ENCODE measurements at places on chromosomes 3 and 15.

DNA sequence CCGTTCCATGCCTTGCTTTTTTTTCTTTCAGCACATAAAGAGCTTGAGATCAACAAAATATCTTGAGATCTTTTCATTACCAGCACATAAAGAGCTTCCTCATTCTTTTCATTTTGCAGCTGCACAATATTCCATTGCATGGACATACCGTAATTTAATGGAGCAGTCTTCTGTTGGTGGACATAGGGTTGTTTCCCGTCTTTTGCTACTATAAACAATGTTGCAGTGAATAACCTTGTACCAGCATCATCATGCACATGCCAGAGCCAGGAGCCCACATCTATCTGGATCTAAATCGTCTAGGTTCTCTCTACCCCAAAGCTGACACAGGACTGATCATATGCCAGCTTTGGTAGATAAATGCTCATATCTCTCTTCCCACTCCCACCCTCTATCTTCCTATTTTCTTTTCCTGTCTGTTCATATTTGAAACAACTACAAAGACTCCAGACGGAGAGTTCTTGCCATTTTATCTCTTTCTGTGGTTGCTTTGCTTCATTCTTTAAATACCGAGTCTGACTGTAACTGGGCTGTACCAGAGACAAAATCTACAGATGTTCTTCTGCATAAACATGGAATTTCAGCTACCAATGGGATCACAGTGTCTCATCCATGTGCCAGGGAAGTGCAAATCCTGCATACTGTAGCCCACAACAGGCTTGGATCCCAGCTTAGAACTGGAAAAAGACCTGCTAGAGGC lies 47.1 kb upstream of the AKAP13 start:
- no peak for DNase-seq

DNA sequence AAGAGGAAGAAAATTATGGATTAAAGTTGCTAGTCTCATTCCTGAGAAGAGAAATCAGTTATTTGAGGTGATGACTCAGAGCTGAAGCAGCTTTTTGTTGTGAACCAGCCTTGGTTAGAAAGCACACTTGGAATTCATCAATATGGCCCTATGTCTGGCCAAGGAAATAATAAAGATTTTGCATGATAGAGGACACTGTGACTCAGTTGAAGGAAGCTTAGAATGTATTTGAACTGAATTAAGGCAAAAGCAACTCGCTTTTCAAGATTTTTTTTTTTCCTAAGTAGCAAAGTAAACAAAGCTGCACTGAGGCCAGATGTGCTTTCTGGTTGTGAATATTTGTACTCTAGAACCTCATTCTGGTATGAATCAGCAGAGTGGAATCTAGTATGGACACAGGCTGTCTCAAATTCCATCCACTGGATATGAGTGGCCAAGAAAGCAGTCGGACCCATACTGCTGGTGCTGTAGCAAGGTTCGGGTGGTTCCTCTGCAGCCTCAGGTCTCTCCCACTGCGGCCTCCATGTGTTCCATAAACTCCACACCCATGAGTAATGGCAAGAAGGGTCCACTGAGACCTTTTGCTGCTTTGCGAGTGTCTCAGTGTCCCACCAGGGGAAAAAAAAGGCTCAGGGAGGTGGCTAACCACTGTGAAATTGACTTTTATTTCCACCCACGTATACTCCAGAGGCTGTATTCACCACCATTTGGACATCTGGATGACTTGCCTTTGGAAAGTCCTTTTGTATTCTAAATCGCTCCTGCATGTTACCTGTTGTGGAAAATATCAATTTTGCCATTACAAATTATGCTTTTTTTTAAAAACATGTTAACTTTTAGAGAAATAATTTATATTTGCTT lies 53.1 kb downstream of the TGFBR2 start:
- no peak for DNase-seq

DNA sequence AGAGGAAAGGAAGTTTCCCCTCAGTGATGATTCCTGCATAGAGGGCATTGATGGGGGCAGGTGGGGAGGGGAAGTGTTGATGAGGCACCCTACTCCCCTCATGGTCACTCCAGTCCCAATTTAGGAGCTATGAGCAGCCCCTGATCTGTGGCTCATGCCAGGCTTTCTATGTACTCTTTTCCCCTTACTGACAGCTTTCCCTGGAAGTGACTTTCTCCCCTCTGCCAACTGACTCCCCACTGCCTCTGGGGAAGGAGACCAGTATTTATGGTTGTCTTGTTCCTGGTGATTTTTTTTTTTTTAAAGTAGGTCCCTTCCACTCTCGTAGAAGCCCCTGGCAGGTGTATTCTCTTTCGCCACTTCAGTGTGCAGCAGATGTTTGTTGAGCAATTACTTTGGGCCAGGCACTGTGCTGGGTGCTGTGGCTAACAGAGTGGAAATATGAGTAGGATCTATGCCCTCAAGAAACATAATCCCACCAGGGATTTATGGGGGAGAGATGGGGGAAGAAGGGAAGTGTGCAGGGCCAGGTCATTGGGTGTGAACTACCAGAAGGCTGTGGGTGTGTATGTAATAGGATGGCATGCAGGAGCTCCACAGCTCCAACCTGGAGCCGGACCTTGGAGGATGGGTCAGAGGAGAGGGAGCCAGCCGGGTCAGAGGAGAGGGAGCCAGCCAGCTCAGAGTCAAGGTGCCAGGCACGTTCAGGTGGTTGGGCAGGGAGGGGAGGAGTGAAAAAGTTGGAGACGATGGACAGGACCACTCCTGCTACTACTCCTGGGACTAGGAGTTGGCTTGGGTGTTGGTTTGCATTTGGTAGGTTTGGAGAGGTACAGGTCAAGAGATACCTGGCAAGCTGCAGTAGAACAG lies 3.5 kb downstream of the SMAD6 start:
- DNase-seq, result no peak

GRCh38 chr3:69484507-69485393 lies 98.9 kb upstream of the FRMD4B start:
- DNase-seq, result no peak

DNA sequence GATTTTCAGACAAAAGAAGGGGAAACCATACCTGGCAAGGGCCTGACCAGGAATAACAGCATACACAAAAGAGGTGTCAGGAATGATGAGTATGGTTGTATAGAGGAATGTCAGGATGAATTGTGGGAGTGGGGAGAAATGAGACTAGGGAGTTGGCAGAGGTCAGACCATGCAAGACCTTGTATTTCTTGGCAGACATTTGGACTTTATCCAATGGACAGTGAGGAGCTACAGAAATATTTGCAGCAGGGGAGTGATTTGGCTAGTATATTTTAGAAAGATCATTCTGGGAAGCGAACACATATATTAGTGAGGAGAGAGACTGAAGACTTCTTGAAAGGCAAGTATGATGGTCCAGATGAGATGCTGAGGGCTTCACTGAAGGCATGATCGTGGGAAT lies 25.4 kb upstream of the ALPK3 start:
- DNase-seq, result no peak

GRCh38 chr3:28575746-28576613 lies 227.4 kb upstream of the AZI2 start:
- no peak for DNase-seq

DNA sequence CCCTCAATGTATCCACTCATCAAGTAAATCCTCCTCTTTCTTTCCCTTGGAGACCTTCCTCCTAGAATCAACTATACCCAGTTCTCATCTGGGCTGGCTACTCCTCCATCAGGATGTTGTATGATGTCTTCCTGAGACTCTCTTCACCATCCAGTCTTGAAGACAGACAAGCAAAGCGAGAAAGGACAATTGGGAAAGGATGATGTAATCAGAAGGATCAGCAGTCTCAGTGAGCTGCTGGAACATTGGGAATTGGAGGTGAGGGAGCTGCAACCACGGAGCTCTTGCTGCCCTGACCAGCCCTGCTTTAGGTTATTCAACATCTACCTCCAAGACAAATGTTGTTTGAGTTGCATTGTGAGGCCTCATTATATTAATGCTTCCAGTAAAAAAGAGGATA lies 48.0 kb upstream of the UBP1 start:
- DNase-seq, result no peak

DNA sequence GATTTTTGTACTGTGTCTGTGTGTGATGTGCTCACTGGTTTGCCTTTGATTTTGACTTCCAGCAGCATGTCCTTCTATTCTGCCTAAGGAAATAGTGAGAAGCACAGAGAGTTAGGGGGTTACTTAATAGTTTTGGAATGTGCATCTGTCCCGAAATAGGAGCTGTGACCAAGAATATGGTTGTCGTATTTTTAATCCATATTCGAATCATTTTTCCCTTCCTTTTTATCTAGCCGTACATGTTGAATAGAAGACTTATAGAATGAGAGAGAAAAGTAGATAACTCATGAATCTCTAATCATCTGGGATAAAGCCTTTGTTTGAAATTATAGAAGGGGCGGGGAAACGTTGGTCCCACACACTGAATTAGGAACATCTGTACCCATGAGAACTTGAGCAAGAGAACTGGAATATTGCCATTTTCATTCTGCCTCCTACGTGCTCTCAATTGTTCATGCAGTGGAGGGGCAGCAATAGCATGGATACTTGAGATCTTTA lies 23.6 kb downstream of the CRTC3 start:
- no peak for DNase-seq

GRCh38 chr15:48040166-48040817 lies 80.5 kb upstream of the SLC24A5 start:
- no peak for DNase-seq

GRCh38 chr3:69761896-69762767 lies 22.9 kb downstream of the MITF start:
- peak; percentile 5 for DNase-seq

- DNase-seq, result no peak
Observed at GRCh38 chr3:165667676-165668075, 169.5 kb downstream of the BCHE start.

DNA sequence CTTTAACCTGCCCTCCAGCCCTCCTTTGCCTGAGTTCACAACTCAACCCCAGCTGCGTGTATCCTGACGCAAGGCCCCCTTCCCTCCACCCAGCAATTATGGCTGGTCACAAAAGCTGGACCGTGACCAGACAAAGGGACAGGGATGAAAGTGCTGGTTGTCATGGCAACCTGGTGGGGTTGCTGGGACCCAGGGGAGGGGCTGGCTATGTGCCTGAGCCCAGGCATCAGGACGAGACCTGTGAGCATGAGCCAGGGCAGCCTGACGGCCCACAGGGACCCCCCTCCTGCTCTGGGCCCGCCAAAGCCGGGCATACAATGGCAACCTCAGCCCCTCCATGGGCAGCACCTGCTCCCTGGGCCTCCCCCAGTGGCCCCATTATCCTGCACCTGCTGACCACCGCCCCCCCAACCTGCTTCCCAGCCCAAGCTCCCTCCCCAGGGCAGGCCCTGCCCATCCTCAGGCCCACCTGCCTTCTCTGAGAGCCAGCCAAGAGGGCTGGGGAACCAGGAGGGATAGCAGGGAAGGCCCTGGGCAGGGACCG lies 4.5 kb upstream of the DNAH1 start:
- no peak for DNase-seq

DNA sequence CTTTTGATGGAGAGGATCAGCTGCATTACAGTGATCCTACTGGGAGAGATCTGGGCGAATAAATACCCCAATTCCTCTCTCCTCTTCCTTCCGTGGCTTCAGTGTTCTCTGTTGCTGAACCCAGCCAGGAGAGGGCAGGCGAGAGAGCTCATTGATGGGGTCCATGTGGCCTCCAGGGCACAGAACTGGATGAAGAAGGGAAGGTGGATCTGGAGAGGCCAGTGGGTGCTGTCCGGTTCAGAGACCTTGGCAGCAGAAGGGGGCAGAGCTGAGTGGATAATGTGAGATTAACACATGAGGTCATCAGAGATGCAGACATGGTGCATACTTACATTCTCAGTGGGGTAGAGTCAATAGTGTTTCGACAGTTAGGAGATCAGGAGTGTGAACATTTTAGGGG lies 193.6 kb downstream of the CLSTN2 start:
- peak; percentile 37 for DNase-seq

GRCh38 chr3:46885612-46886011 lies 8.1 kb downstream of the PTH1R start:
- DNase-seq, result no peak

GRCh38 chr3:30577788-30578187 lies 28.6 kb upstream of the TGFBR2 start:
- no peak for DNase-seq

- no peak for DNase-seq
Observed at GRCh38 chr3:12590096-12590495, 33.2 kb downstream of the MKRN2 start.

DNA sequence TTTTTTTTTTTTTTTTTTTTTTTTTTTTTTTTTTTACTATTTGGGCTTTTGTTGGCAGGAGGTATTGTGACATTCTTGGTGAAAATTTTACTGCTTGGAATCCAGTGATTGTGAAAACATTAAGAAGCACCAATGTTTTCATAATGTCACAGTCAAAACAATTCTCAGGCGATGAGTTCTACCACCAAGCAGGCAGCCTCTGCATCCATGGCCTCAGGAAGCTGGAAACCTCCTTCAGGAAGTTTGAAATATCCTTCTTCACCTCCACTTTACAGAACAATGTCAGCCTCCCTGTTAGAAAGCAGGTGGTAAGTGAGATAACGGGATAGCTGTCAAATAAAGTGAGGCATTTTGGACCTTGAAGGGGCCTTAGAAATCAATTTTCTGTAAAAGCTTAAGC lies 98.3 kb downstream of the MEX3B start:
- DNase-seq, result peak; percentile 34

- DNase-seq, result no peak
Observed at GRCh38 chr3:105572501-105572900, 205.8 kb downstream of the ALCAM start.

- no peak for DNase-seq
Observed at GRCh38 chr15:44084770-44085169, 110.3 kb downstream of the FRMD5 start.

- DNase-seq, result no peak
Observed at GRCh38 chr3:77014226-77014625, 25.7 kb upstream of the ROBO2 start.

- DNase-seq, result no peak
Observed at GRCh38 chr3:84023842-84024241, 934.9 kb upstream of the CADM2 start.

DNA sequence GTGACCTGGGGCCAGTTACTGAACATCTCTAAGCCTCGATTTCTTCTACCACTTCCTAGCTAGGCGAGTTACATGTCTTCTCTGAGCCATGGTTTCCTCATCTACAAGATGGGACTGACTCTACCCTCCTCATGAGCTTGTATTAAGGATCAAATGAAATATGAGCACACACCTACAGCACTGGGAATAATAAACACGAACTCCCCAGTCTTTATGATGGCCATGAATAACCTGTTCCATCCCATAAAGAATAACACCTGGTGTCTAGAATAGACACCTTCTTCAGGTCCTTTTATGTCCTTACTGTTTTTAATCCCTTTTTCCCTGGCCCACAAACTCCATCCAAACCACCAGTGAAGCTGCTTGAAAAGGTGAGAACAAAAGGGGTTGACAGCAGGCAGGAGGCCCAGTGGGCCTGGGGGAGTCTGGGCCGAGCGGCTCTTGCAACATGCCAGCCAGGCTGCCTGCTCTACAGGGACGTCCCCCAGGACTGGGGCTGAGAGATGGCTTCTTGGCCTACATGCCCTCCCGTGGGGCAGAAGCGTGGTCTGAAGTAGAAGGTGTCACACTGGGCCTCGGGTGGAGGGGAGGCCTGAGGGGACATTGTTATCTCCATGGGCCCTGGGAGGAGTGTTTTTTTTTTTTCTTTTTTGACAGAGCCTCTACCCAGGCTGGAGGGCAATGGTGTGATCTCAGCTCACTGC lies 178.2 kb downstream of the RAB11A start:
- DNase-seq, result no peak

Measured in erythroblast (primary cell).